Activated T-helper 1 cell treated with anti-CD3 and anti-CD28 coated beads, Interleukin-2, amount 50 U/mL, for 16 hours (primary cell): ENCODE measurements at places on chromosomes 1 and 21.

- no peak for DNase-seq
These were observed 169.1 kb downstream of the NTNG1 start for GRCh38 chr1:107309962-107310361.

DNA sequence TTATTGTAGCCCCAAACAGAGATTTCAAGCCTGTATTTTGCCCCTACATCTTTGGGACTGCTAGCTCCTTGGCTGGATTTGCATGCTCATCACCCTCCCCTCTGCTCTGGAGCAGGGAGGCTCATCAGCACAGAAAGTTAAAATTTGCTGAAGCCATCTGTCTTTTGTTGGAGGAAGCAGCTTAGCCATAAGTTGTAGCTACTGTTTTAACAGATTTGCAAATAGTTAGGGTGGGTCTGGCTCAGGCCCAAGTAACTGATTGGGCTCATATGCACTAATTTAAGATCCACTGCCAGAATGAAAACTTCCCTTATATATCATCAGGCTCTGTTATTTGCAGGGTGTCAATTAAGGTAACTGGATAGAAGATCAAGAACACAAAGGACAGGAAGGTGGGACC is 307.0 kb downstream of the ZP4 start:
- DNase-seq = no peak

- no peak for DNase-seq
These were observed 8.8 kb downstream of the TSEN15 start for GRCh38 chr1:184060316-184060715.

DNA sequence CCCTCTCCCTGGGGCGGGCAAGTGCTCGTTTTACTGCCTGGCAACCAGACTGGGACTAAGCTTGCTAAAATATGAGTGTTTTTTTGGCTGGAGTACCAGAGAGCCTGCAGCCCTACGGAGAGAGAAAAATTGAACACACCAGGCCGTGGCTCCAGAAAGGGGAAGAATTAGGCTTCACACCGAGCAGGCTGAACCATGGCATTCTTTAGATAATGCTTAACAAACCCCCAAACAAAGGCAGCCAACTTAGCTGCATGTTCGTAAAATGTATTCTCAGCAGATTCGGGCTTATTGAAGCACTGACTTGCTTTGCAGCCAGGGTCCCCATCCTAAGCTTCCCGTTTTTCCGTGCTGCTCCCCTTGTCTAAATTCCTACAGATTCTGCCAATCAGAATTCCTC is 76.6 kb downstream of the LMX1A start:
- no peak for DNase-seq

GRCh38 chr1:193418745-193419058 is 232.3 kb upstream of the B3GALT2 start:
- no peak for DNase-seq

DNA sequence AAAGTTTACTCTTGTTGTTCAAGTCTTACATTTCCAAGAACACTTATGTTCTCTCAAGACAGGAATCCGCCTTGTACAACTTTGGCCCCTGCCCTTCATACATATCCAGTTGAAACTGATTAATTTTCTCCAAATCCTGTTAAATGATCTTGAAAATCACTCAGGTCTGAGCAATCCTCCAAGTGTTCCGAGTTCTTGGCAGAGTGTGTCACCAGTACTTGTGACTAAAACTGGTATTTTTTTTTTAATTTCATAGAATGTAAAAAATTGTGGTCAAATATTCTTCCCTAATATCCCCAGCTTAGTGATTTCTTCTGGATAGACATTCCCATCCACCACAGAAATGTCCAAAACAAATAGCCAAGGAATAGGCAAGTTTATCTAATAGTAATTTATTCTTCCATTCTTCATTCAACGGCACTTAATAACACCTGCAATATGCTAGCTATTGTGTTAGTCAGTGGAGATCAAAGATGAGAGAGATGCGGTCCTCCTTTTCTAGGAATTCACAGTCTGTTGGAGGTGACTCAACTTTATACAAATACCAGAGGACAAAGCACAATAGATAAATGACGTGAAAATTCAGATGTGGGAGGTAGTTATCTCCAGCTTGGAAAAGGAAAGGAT is 71.4 kb downstream of the DIRAS3 start:
- no peak for DNase-seq

DNA sequence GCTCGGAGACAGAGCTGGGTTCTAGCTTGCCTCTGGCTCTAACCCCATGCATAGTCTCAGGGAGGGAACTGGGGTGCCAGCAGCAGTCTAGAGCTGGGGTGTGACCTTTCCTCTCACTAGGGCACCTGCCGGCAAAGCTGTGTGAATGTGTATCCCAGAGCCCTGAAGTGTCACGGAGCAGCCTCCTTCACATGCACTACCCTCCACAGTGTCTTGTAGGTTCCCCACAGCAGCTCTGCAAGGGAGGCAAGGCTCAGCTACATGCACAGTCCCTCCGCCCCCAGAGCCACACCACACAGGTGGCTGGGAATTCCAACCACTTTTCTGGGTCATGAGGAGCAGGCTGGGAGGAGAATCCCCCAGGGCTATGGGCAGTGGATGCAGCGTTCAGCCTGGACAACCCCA is 7.7 kb upstream of the HPCA start:
- no peak for DNase-seq

- no peak for DNase-seq
These were observed 61.3 kb downstream of the ASB17 start for GRCh38 chr1:75870951-75871350.

DNA sequence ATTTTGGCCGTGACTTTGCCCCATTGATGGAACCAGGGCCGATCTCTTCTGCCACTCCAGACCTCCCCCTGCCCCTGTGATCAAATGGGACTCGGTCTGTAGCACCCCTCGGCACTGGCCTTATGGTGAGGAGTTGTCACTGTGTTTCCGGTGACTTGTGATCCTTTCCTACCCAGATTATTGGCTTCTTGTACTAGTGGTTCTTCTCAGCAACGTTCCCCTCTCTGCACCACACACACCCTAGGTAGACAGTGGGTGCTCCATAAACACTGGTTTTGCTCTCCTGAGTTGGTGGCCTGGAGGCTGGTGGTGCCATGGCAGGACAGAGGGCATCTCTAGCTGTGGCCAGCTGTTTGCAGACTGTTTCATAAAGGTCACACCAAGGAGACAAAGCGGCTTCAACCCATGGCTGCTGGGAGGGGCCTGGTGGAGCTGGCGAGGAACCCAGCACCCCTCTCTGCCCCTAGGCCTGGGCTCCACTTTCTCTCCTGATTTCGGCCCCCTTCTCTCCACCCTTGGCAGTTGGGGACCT is 50.7 kb downstream of the DHRS3 start:
- no peak for DNase-seq
